ENCODE measurements at places on chromosomes 6 and 20.

- DNase-seq: no peak
Observed at GRCh38 chr6:101263596-101263995, 129.9 kb upstream of the GRIK2 start.

DNA sequence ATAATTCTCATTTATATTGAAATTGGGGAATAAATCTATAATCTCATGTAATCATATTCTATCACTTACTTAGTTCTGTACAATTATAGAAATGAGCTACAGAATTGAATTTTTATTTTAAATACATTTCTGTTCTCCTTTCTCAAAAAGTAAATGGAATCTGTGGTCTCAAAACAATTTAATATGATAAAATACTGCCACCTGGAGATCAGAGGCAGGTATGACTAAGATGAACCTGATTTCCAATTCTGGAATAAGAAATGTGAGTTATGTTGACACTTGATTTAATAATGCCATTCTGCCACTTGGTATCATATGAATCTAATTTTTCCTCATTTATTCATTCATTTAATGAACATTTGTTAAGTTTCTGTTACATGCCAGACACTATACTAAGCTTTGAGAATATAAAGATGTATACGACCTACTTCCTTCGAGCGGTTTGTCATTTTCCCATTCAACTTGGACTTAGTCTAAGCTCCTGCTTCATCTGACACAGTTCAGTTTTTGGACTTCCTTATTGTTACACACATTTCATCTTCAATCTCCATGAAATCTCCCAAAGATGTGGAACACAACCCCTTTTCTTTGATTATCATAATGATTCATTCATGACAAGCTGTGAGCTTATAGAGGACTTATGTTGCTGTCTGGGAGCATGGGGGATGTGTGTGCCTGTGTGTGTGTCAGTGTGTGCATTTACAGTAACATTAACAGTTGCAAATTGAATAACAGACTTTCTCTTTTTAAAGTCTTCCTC, 7.5 kb upstream of the CCDC28A start:
- peak; percentile 3 for DNase-seq

DNA sequence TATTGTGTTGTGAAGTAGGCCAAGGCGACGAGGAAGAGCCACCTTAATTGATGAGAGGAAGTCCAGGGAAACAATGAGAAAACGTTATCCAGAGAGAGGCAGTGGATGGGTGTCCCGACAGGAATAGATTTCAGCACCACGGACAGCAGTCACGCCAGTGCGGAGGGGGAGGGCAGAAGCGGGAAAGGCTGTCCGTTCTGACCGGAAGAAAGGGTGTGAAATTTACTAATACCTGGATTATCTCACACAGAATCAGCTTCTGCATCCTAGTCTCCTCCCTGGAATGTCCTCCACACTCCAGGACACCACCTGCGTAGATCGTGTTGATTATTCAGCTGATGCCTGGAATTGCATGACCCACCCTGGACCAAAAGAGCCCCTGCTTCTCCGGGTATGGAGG, 7.4 kb upstream of the BPIFA3 start:
- DNase-seq: no peak

DNA sequence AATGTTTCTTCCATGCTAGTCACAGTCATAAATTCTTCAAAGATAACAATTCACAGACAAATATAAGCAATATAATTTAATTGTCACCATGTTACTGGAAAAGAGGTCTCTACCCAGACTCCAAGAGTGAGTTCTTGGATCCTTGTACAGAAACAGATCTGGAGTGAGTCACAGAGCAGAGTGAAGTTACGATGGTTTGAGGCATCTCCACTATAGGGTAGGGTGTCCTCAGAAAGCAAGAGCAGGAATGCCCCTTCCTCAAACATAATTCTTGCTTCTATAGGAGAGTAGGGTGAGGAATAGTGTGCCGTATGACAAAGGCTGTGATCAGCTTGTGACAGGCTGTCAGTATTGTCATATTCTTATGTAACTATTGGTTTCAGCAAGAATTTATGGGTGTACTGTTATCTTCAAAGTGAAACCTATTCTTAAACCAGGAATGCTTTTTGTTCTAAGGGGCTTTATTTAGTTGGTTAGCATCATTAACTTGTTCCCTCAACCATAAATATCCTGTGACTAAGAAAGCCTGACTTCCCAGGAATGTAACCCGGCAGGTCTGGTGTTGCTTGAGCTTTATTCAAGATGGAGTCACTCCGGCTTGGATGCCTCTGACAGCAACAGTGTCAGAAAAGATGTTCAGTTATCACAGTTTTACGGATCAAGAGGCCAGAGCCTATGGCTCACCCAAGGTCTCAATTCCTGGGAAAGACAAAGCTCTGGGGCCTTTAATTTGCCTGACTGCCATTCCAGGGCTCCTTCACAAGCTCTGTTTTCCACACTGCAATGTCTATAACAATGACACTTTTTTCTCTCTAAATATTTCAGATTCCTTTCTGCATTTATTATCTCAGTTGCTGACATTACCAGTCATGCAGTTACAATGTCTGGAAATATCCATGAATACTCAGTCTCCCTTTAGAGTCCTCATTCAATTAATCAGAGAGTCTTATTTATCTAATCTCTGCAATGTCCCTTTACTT, 298.6 kb downstream of the C6orf118 start:
- no peak for DNase-seq

DNA sequence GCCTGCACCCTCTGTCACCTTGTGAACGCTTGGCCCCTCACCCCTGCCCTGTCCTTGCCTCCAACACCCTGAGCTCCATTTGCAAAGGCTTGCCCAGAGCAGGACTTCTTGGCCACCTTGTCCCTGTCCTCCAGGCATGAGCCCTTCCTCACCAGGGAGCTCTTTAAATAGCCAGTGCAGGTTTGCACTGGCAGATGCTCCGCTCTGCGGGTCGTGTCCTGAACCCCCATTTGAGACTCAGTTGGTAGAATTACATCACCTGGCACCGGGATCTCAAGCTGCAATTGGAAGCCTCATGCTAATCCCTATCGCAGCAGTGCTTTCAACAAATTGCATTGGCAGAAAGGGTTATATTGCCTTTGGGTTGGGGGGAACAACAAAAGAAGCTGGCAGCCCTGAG, 85.9 kb downstream of the TRMT6 start:
- DNase-seq: no peak

DNA sequence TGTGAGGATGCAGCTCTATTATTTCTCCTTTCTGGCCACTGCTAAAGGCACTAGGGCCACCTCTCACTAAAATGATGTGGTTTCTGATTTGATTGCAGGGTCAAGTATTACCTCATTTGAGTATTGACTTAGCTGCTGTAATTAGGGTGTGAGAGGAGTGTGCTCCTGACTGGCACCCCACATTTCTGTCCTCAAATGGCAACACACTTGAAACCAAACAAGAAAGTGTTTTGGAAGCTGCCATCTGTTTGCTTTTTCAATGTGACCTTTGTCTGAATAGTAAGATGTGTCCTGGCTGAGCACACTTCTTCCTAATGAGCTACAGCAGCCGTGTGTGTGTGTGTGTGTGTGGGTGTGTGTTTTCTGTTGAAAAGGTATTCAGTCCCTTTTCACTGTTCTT, 62.8 kb upstream of the SCP2D1 start:
- DNase-seq: peak; percentile 58

DNA sequence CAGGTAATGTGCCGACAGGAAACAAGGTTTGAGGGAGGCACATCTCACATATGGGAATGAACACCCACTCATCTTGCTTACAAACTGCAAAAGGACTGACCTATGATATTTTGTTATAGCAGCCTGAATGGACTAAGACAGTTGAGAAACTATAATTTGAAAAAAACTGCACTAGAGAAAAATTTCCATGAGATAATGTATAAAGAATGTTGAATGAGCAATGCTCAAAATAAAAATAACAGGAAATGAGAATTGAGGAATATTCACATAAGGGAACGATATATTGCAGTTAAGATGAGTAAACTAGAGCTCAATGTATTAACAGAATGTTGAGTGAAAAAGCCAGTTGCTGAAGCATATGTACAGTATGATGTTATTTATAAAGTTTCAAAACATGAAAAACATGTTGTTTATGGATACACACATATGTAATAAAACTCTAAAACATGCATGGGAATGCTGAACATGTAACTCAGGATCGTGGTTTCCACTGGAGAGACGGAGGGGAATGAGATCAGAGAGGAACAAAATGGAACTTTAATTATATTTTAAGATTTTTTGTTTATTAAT, 6.3 kb upstream of the TBC1D22B start:
- DNase-seq: no peak

GRCh38 chr6:72746276-72746675, 124.4 kb downstream of the KCNQ5 start:
- no peak for DNase-seq

DNA sequence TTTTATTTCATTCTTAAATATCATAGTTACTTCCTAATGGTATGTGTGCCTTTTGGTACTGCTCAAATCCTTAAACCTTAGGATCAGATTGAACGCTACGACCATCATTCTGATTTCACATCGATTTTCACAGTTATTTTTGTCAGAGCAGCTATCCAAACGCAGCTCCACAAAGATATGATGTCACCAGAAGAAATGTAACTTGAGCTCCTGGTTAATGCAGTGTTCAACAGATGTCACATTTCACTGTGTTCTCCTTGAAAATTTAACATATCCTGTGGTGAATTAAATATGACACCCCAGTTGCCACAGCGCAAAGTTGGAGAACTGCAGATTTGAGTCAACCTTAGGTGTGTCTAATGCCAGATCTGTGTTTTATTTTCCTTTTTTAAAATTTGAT, 81.4 kb downstream of the CTNNBL1 start:
- no peak for DNase-seq

GRCh38 chr6:69337311-69337710, 459.5 kb downstream of the LMBRD1 start:
- no peak for DNase-seq

GRCh38 chr20:48847498-48848205, 19.9 kb upstream of the PREX1 start:
- DNase-seq: no peak

DNA sequence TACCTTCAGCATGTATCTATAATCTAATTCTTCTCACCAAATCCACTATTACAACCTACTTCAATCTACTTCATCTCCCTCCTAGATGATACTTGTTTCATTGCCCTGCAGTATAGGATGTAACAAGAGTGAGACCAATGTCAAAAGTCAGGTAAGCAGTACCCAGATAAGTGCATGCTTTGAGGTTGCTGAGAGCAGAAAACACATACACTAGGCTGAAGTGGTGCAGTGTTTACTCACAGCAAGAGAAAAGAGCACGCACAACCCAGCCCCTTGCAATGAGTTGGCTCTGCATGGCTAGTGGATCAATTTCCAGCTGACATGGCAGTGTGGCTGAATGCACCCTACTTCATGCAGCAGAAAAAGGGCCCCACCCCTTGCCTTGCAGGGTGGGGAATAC, 199.9 kb downstream of the EPHA7 start:
- no peak for DNase-seq

- no peak for DNase-seq
Observed at GRCh38 chr6:72412709-72413044, 209.2 kb upstream of the KCNQ5 start.

- DNase-seq: no peak
Observed at GRCh38 chr6:103819509-103819908, 1040.2 kb downstream of the HACE1 start.

DNA sequence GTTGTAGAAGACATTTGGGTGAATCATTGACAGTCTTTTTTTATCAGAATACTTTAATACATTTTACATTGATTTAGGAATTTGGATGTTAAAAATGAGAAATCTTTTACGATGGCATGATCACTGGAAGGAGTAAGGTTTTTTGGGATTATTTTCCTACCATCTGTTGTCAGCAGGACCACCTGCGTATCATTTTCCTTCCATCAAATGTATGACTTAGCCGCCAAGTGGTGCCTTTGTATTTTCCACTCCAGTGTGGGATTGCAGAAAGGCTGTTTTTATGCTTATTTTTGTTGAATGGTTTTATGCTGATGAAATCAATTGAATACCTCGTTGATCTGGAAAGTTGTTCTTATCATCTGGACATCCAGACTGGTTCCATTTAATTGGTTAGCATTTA, 35.8 kb downstream of the AKAP12 start:
- DNase-seq: no peak

- DNase-seq: no peak
Observed at GRCh38 chr6:84284428-84285049, 57.1 kb upstream of the CEP162 start.

Measured in NCI-H1092 (cell line).